Naive thymus-derived CD8-positive, alpha-beta T cell (primary cell): ENCODE measurements at places on chromosomes 4 and X.

- no peak for DNase-seq
These were observed 234.1 kb downstream of the DHRSX start for GRCh38 chrX:2266445-2267349.

DNA sequence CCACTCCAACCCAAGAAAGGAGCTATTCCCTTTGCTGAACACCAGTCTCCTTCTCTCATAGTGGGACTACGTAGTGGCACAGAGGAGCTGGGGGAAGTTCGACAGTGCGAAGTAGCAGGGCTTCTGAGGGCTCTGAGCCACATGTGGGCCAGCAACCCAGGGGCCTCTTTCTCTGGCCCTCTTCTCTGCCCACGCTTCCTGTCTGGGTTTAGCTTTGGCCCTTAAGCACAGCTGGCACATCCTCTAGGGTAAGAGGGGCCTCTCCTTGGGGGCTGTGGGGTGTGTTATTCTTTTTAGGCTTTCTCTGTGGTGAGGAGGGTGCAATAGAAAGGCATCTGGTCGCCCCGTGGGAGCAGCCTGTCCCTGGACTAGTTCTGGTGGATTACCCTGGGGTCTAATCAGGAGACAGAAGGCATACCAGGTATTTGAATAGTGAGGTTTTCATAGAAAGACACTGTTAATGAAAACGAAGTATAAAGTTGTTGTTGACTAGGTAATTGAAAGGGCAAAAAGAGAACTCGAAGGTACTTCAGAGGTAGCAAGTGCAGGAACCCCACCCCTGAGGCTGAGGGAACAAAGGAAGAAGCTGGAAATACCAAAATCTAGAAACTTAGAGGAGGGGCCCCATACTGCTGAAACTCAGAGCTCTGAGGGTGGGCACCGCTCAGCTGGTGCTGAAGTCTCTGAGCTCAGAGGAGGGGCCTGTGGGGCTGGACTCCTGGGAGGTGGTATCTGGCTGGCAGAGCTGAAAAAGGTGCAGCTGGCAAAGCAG, 151.9 kb upstream of the RPS6KA3 start:
- DNase-seq, result no peak

- DNase-seq, result no peak
These were observed 22.2 kb downstream of the RAB9A start for GRCh38 chrX:13711141-13711540.

DNA sequence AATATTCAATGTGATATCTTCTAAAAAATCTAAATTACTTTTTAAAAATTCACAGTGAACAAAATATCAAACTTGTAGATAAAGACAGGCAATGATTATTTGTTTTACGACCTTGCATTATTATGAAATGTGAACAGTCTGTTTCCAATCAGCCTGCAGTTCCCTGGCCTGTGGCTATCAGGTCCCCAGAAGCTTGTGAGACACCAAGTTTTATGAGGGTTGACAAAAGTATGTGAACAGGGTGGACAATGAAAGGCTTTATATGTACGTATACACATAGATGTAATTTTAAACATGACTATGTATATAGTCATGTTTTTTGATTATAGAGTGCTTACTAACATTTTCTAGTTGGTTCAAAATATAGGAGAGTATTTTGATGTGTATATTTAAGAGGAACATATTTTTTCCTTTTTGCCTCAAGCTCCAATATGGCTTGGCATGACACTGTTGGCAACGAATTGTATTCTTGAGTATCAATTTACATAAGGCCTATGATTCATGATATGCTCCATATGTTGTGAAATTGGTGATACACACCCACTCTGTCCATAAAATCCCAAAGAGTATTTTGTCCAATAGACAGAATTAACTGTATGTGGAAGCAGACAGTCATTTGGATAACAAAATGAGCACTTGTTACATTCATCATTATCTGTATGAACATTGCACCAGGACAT, 55.7 kb downstream of the BTC start:
- DNase-seq, result no peak

- no peak for DNase-seq
These were observed 9.0 kb upstream of the RPL34 start for GRCh38 chr4:108611365-108611764.

GRCh38 chrX:84186603-84187532, 1.1 kb downstream of the RPS6KA6 start:
- no peak for DNase-seq

DNA sequence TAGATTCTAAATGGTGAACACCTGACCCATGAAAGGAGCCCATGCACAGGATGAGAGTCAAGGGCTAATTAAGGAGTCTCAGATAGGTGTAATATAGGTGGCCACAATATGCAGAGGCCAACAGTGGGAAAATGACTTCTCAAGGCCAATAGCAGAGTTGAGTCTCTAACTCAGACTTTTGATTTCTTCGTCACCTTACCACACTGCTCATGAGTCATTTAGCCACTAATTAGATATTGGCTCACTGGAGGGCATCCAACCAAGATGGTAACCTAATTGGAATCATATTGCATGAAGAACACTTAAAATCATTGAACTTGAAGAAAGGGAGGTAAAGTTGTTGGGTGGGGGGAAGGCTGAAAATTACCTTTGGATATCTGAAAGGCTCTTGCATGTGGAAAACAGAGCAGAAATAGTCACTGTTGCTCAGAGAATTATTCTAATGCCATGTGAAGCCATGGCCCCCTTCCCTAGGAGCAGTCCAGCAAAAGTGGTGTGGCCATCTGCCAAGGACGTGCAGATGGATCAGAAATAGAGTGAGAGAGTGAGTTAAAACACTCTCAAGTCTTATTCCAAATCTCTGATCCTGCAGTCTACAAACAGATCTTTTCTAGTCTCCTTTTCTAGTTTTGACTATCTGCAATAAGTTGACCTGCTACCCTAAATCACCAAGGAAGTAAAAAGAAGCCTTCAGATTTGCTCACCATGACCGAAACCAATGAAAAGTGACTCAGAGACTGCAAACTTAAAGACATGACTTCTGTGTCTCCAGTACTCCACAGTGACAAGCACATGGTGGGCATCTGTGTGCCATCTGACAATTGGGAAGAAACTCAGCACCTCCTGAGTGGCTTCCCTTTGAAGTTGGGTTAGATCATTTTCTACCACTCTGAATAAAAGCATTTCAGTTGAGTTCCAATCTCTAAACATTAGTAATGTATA, 93.9 kb upstream of the C1QTNF7 start:
- DNase-seq, result no peak
